Mesenchymal stem cell (in vitro differentiated cells and primary cell): ENCODE measurements at places on chromosomes 5 and 9.
A peak's percentile ranks its signal among the peaks of the same experiment; 100 is the strongest.

GRCh38 chr5:178123966-178124925 lies 6.6 kb upstream of the RMND5B start:
- DNase-seq = no peak

DNA sequence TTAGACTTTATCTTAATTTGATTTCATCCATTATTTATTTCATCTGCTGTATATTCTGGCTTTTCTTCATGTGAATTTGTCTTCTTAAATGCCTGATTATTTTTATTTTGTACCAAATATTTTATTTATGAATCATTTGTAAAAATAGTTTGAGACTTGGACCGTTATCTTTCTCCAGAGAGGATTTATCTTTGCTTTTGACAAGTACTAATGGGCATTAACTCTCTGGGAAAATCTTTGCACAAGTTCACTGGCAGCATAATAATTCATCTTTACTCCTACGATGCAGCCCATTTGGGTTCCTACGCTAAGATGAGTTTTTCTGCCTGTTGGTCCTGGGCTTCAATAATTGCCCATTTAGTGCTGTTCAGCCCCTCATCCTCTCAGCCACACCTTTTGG lies 131.0 kb upstream of the RORB start:
- DNase-seq = no peak

DNA sequence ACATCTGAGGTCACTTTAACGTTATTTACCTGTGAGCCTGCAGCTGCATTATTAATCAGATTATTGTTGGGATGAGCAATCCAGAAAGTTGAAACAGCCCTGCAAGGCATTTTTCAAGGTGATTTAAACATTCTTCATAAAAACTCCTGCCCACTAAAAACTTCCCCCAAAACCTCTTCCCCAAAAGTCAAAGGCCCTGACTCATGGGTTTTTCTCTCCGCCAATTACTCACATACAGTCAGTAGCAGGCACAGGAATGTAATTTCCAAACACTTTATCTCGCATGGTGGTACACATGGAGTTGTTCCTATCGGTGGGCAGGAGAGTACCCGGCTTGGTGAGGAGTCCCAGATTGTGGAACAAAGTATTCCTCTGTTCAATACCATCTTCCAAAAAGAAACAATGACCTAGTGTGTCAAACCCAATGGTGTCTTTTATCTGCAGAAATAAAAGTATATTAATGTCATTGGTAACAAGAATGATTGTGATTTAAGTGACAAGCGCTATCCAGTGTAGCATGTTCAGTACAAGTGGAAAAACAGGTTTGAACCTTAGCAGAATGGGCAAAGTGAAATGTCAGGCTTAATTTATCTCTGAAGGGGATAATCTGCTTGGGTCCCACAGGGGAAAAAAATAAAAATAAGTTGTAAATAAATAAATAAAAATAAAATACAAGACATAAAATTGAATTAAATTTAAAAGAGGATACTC lies 38.3 kb downstream of the CEMIP2 start:
- no peak for DNase-seq

DNA sequence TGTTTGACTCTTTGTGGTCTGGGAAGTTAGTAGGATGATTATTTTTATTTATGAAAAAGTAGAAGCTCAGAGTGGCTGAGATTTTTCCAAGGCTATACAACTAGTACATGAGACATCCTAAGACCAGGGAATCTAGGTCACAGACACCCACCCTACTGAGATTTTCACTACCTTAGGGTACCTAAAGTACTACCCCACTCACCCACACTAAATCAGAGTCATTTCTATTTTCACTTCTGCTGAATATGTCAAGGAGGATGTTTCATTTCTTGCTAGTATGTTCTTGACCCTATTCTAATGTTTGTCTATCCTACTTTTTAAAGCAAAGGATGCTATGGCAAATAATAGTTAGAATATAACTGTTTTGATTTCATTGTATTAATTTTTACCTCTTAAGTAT lies 206.0 kb downstream of the ATP10B start:
- DNase-seq = no peak

- DNase-seq = peak; percentile 43
Observed at GRCh38 chr9:8961186-8961851, 1161.7 kb upstream of the DMAC1 start.

DNA sequence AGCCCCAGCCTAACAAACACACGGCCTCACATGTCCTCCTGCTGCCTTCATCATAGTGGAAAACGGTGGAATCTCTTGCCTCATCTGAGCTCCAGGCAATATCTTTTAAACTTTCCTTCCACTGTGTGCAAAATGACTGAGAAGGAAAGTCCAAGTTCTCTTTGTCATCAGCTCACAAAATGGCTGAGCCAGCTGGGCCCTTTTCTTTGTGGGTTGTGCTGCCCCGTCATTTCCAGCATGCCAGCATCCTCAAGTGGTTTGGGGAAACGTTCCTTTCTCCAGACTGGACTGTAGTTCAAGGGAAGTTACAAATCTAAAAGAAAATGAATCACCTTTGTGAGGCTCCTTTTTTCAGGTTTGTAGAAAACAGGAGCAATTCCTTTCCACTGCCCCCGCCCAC lies 171.1 kb upstream of the FSTL4 start:
- no peak for DNase-seq

DNA sequence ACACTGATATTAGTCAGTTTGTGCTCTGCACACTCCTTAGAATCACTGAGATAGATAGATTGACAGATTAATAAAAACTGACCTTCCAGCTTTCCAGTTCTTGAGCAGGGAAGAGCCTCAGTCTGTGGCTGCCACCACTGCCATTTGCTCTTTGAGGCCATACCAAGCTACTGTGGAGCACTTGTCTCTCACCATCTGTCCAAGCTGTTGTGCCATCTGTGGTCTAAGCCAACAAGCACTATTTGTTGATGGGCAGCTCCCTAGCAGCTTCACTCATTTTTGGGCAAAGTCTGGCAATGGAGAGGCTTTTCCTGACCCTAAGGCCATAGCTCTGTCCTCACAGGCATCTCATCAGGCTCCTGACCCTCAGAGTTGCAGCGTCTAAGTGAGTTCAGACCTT lies 30.4 kb downstream of the HTR1A start:
- no peak for DNase-seq

DNA sequence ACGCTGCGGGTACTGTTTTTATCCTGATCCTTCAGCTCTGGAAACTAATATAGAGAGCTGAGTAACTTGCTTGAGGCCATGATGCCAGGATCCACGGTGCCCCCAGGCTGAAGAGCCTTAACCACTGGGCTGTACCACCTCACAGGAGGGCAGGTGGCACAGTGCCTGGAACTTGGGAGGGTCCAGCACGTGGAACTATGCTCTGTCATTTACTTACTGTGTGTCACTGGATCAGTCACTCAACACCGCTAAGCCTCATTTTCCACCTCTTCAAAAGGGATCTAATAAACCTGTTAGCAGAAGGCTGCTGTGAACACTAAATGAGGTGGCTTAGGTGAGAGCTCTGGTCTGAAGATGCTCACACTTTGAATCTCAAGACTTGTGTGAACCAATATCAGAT lies 29.6 kb downstream of the KCNIP1 start:
- DNase-seq = no peak

GRCh38 chr9:102642651-102643050 lies 352.5 kb upstream of the CYLC2 start:
- no peak for DNase-seq

GRCh38 chr9:14336244-14336643 lies 22.3 kb upstream of the NFIB start:
- DNase-seq = no peak

GRCh38 chr5:143063175-143063970 lies 293.2 kb downstream of the ARHGAP26 start:
- DNase-seq = no peak

DNA sequence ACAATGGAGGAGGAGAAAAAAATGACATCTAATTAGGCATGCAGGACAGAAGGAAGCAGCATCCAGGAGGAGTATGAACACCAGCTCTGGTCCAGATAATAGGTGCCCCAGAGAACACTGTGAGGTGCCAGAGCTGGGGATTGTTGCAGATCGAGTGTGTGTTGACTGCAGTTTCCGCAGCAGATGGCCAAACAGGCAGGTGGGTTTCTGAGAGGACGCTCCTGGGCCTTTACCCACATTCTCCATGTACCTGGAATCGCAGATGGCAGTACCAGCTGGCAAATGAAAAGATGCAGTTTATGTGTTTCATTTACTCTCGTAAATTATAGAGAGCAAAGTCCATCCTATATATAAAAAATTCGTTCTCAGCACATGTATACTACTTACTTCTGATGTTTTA lies 182.2 kb upstream of the ISL1 start:
- DNase-seq = no peak
